M059J (cell line): ENCODE measurements at places on chromosomes 6 and 20. TPM values are rescaled to one million over a fixed set of nuclear protein-coding genes. Genes with fewer than 3 reads are reported as not detected.

Gene STX7
- 30.5 and 45.7 TPM in 2 replicates for total RNA-seq

DNA sequence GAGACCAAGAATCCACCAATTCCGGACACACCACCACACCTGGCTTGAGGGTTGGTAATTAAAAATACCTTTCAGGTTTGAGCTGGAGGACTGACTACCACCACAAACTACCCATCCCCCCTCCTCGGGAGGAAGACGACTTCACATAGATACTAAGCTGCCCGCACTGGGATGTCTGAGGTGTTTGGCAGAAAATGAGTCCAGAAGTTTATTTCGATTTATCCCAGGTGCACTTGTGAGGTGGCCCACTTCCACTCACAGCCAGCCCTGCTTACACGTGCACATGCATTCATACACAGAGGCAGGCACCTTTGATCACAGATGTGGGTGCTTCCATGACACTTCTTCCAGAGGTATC, 187.1 kb downstream of the ID4 start:
- DNase-seq = no peak

GRCh38 chr20:37071481-37071911, 24.3 kb downstream of the RBL1 start:
- DNase-seq = peak; percentile 96

Gene MCCD1
- not detected in 2 replicates for total RNA-seq

Gene SPATA2
- 4.1 and 8.3 TPM in 2 replicates for total RNA-seq

- DNase-seq = no peak
These were observed 107.1 kb downstream of the CDYL start for GRCh38 chr6:4883298-4883697.

Gene TAAR6
- not detected in 2 replicates for total RNA-seq

- no peak for DNase-seq
These were observed 6.5 kb upstream of the UQCC2 start for GRCh38 chr6:33717934-33718455.

Gene MCHR2
- 0.15 TPM in 1 of 2 replicates, not detected in the other for total RNA-seq
